Stimulated activated CD4-positive, alpha-beta T cell treated with anti-CD3 and anti-CD28 coated beads, Interleukin-12 subunit alpha, Interleukin-12 subunit beta, amount 100 ng/mL, for 24 hours (primary cell): ENCODE measurements at places on chromosomes 12 and 14.

GRCh38 chr14:81164167-81164774, 56.5 kb downstream of the GTF2A1 start:
- DNase-seq, result peak; percentile 50

DNA sequence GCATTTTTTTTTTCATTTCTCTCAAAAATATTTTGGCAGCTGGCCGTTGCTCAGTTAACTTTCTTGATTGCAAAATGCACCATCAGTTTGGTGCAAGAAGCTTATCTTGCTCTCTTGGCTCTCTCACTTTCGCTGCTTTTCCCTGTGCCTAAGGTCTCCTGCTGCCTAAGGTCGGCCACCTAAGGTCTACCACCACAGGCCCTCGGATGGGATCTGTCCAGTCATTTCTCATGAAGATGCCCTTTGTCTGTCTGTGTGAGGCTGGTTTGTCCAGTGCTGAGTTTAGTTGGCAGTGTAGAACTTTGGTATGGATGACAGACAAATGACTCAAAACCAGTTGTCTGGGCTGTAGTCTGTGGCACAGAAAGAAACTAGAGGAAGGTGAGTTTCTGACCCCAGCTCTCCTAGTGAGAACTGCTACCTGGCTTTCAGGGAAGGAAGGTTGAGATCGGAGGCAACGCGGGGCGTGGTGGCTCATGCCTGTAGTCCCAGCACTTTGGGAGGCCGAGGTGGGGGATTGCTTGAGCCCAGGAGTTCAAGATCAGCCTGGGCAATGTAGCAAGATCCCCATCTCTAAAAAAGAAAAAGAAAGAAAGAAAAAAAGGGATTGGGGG, 2.6 kb downstream of the MLXIP start:
- DNase-seq, result no peak

DNA sequence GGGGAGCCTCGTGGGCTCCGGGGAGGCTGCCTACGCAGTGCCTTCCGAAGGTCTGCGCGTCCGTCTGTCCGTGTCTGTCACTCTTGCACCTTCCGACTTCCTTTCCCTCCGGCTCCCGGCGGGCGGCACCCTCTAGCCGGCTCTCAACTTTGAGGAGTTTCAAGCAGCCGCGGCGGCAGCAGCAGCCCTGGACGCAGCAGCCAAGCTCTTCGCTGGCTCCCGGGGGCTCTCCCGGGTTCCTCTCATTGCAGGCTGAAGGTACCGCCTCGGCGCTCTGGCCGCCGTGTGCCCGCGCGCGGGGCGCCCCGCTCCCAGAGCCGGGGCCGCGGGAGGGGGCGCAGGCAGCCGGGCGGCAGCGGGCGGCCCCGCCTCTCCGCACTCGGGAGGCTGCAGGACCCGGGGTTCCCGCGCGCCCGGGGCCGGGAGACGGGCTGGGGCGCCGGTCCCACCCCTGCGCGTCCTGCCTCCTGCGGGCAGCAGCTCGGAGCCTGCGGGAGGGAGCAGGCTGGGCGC, at the start of the genes AMIGO2 and PCED1B:
AMIGO2 (minus strand) TSS at position 492 of the 513 bp plus-strand sequence. CDS start 957 bp downstream, outside the sequence.
PCED1B (plus strand) TSS at position 154 of the 513 bp plus-strand sequence. CDS start 155,443 bp downstream, outside the sequence.
- DNase-seq, result peak; percentile 63

DNA sequence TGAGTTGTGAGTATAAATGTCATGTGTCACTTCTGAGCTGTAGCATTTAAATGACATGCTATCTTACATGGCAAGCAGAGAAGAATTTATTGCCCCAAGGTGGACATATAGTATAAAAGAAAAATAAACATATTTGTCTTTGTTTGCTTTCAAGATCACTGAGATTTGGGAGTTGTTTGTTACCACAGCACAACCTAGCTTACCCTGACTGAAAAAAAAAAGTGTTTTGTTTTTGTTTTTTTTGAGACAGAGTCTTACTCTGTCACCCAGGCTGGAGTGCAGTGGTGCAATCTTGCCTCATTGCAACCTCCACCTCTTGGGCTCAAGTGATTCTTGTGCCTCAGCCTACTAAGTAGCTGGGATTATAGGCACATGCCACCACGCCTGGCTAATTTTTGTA, 596.5 kb downstream of the MED13L start:
- no peak for DNase-seq

DNA sequence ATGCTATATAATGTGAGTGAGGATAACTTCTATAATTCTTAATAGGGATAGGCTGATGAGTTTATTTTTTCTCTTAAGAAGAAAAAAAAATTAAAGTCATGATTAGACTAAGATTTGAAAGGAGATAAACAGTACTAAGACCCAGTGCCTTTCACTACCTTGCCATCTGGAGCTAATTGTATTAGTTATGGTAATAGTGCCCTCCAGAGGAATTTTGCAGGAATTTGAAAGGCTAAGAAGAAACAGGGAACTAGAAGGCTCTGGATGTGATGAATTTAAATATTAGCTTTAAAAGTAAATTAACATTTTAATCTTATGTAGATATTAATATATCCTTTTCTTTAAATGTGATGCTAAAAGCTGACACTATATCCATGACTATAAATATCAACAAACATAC, 36.6 kb upstream of the PIK3C2G start:
- no peak for DNase-seq

- DNase-seq, result no peak
Measured at GRCh38 chr12:76259106-76259505, 89.1 kb downstream of the BBS10 start.

DNA sequence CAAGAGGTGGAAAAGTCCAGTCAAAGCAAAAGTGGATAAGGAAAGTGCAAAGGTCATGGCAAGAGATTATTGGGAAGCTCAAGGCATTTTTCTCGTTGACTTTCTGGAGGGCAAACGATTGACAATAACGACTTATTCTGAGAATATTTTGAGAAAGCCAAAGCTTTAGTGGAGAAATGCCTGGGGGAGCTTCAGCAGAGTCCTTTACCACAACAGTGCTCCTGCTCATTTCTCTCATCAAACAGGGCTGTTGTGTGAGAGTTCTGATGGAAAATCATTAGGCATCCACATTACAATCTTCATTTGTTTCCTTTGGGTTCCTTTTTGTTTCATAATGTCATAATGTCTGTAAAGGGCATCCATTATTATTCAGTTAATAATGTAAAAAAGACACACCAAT, 26.9 kb downstream of the PRB3 start:
- DNase-seq, result no peak

GRCh38 chr12:71683633-71684032, 2.2 kb upstream of the TMEM19 start:
- no peak for DNase-seq

DNA sequence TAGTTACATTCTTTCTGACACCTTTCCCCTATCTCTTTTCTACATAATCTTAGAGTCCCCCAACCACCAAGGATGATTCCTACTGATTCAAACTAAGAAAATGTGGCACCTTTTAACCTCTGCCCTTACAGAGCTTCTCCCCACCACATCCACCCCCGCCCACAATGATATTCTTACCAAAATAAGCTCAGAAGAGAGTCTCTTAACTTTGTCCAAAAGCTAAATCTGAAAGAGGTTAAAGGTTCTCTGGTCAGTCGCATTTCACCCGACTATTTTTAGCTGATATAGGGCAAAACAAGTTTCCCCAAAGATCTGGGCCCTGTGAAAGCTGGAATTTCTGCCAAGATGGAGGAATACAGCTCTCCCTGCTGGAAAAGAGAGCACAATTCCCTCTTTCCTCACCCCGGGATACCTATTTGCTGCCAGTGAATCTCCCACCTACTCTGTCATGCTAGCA, 128.6 kb downstream of the ZFP36L1 start:
- DNase-seq, result no peak

DNA sequence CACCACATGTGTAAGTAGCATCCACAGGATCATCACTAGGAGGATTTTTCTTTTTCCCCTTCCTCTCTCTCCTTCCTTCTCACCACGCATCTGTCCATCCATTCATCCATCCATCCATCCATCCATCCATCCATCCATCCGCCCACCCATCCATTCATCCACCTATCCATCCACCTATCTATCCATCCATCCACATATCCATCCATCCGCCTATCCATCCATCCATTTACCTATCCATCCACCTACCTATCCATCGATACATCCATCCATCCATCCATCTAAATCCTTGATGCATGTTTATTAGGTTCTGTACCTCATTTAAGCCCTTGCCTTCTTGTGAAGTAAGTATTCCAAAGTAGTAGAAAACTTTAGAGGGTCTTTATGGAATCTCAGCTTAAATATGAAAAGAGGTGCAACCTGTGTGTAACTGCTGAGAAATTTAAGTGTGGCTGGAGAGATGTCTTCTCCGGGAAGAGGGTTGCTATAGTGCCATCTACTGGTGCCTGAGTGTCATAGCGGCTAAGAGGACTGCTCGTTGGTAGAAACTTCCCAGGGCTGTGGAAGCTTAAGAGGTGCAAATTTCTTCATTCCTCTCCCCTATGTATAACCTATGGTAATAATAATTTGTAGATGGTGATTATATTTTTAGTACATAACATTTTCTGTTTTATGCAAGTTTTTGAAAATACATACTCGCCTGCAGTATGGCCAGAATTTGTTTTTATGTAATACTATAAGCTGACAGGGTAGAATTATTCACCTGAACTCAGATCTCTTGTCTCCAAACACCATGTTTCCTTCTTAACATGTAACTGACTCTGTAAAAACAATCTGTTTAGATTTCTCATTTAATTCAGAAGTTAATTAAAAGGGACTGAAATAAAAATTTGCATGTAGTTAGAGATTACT, 46.0 kb downstream of the MYO1H start:
- peak; percentile 5 for DNase-seq

DNA sequence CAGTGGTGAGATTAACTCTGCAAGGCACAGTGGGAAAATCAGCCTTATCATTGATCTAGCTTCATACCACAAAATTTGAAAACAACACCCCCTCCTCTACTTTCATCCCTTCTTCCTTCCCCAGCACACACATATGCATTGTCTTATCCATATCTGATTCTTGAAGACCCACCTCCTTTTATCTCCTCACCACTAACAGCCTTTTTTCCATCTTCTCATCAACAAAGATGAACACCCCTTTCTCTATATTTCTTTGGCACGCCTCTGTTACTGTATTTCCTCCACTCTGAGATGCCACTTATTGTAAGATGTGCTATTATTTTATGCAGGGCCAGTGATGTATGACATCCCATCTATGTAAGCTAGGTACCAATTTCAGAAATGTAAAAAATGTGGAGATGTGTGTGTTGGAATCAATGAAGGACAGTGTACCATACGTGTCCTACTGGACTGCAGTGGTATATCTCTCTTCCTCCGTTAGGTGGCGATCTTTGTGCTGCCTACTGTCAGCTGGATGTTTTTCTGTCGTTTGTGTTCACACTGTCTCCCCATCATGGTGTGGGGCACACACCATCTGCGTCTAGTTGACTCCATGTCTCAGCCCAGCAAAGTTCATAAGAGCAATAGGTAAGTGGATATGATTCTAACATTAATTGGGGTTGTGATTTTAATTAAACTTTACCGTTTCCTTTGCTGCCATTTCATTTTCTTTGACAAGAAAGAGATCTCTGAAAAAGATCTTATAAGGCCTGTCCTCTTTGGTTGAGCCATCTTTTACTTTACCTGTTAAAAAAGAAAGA, 24.0 kb downstream of the CCDC38 start:
- no peak for DNase-seq

DNA sequence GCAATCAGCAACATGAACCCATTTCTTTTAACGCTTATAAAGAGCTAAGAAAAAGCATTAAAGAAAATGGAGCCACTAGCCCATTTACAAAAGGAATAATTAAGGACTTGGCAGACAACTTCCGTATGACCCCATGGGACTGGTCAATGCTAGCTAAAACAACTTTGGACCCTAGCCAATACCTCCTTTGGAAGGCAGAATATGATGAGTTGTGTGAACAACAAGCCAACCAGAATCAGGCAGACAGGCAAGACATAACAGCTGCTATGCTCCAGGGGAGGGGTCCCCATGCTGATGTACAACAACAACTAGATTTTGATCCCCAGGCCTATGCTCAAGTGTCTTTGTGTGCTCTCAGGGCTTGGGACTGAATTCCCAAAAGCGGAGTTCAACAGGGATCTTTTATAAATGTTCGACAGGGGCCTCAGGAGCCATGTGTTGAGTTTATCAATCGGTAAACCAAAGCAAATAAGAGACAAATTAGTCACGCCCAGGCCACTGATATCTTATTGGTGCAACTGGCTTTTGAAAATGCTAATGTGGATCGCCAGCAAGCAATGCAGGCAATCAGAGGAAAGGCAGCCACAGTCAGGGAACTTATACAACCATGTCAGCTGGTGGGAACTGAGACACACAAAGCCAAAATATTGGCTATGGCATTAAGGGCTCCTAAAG, 254.4 kb upstream of the DIO2 start:
- DNase-seq, result no peak

DNA sequence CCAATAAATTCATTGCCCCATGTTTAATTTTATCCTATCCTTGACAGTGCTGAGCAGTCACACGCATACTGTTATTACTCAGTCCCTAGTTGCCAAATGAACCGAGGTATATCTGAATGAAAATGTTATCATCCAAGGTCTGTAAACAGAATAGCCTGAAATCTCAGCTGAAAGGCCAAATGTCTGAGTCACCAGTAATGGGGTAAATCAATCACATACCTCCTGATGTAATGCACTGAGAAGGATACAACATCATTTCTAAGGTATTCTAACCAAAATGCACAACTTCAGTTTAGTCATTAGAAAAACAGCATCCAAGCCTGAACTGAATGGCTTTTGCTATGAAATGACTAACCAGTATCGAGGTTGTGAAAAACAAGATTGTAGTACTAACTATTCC, 228.6 kb downstream of the DPF3 start:
- DNase-seq, result no peak

- DNase-seq, result no peak
Measured at GRCh38 chr12:59149995-59150642, 229.8 kb upstream of the LRIG3 start.

- no peak for DNase-seq
Measured at GRCh38 chr12:38915429-38916182, 10.2 kb upstream of the CPNE8 start.

- DNase-seq, result no peak
Measured at GRCh38 chr12:118549510-118549980, 173.2 kb downstream of the SUDS3 start.

GRCh38 chr12:117018276-117018675, 80.9 kb downstream of the TESC start:
- DNase-seq, result no peak

DNA sequence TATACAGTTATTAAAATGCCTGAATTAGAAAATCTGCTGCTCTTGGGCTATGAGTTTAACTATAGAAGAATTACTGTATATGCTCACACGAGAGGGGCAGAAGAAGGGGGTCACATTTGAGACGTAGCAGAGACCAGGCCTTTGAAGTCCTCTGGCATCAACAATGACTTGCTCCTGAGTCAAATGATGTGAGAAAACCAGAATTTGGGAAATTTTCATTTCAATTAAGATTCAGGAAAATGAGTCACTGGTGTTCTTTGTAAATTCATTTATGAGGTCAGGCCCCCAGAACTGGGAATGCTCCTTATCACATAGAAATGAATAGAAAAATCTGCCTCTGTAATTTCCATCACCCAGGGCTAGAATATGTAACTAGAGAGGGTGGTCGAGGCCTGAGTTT, 92.9 kb downstream of the APAF1 start:
- DNase-seq, result no peak

DNA sequence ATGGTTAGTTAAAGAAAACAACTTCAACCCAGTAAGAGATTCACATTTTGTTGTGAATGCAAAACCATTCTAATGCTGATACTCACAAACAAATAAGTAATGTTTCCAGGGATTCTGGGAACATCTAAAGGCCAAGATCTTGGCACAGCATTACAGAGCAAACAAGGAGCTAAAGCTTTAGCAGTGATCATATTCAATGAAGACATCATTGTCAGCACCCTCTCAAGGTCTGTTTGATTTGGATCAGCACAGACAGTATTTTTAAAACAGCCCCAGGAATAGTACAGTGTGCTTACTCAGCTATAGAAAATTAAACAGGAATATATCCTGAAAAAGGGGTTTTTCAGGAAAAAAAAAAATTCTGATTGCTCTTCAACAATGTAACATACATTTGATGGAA, 71.4 kb downstream of the TMEM260 start:
- no peak for DNase-seq

GRCh38 chr12:43749016-43749415, 9.6 kb downstream of the PUS7L start:
- DNase-seq, result no peak
